CD4-positive, alpha-beta memory T cell (primary cell): ENCODE measurements at places on chromosomes 11 and 22. TPM values are rescaled to one million over a fixed set of nuclear protein-coding genes. Genes with fewer than 3 reads are reported as not detected.
A peak's percentile ranks its signal among the peaks of the same experiment; 100 is the strongest.

DNA sequence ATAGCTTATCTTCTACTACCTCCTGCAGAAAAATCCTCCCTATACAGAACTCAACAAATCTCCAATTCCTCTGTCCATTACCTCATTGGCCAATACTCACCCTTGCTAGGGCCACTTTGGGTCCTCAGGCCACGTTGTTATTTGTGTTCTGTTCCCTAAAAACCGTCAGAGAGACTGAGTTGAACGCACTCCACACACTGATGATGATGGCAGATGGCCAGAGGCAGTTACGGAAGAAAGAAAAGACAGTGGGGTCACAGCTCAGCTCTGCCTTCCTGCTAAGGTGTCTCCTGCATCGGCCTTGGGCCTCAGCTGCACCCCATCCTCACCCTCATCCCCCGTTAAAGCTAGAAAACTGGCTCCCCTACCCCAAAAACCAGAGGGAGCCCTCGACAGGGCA, 66.2 kb downstream of the MICAL3 start:
- no peak for DNase-seq

- no peak for DNase-seq
Measured at GRCh38 chr11:83540112-83540675, 254.0 kb upstream of the CCDC90B start.

DNA sequence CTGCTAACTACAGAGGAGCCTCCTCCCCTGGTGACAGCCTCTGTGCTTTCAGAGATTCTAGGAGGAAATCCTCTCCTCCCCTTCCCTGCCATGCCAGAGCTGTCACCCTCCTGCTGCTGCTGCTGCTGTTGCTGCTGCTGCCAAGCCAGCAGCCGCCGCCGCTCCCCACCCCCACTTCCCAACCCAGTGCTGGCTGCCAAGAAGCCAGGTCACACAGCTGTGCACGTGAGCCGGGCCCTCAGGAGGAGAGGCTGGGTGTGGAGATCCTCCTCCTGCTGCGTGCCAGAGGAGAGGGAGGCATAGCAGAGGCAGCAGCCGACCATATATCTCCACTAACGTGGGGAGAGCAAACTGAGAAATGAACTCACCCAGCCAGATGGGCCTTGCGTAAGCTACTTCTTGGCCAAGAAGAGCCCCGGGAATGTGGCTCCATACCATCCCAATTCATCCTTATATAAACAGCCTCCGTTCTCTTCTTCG, 12.4 kb downstream of the CRY2 start:
- DNase-seq = no peak

DNA sequence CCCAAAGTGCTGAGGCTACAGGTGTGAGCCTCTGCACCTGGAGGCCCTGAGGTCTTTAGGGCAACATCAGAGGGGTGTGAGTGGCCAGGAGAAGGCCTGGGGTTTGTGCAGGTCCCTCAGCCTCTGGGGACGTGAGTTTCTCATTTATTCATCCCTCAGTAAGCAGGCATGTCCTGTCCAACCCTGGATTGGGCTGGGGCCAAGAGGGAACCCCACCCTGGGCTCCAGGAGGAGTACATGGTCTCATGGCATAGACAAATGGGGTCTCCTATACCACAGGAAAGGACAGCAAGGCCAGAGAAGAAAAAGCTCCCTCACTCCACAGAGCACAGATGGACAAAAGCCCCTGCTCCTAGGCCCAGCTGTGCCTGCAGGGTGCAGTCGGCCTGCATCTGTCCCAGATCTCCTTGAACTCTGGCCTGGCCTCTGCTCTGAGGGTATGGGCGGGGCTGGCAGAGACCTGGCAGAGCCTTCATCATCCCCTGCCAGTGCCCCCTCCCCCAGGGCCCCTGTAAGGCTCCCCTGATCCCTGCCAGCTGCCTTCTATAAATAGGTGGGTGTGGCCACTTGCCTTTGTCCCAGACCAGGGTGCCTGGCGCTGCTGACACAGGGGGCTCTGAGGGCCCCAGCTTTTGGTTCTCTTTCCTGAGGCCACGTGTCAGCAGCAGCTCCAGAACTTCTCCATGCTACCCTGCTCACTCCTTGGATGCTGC, 34.6 kb downstream of the A4GALT start:
- no peak for DNase-seq

GRCh38 chr11:114297806-114298709, 1.9 kb downstream of the NNMT start:
- DNase-seq = no peak

DNA sequence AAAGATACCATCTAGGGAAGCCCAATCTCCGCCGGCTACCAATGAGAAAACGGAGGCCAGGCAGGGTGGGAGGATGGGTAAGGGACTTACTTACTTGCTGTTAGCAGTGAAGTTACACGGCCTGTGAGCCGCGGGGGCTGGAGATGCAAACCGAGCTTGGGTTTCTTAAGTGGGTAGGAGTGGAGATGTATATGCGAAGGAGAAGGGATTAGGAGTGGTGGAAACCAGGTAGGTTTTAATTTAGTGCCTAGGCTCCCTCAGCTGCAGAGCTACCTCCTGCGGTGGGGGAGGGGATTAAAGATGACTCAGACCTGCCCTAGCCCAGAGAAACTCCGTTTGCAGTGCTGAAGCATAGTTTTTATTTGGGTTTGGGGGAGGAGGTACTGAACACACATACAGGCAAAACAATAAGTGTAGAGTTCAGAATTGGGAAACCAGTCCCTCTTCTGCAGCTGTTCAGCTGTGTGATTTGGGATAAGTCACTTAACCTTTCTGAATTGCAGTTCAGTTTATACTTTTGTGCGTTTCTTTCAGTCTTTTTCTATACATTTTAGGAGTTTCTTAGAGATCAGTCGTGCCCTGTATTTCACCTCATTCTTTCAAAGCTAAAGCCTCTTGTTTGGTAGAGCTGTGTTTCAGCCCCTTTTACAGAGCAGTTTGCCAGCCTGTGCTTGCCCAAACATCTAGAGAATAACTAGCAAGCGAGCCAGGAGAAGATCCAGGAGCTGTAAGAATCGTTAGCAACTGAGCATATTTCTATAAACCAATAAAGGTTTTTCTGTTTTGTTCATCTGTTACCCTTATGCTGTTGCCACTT, 596 bp upstream of the TNRC6B start:
- peak; percentile 58 for DNase-seq

DNA sequence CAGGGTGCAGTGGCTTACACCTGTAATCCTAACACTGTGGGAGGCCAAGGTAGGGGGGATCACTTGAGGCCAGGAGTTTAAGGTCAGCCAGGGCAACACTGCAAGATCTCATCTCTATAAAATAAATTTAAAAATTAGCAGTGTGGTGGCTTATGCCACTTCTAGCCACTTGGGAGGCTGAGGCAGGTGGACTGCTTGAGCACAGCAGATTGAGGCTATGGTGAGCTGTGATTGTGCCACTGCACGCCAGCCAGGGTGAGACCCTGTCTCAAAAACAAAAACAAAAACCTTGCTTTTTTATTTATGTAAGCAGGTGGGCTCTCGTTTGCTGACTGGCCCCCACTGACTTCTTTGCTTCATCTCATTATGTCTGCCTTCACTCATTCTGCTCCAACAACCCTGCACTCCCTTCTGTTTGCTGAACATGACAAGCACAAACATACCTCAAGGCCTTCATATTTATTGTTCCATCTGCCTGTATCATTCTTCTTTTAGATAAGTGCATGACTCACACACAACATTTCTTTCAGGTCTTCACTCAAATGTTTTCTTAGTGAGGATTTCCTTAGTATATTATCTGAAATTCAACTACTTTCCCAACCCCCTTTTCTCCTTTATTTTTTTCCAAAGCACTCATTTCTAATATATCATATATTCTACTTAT, 32.4 kb upstream of the CLNS1A start:
- DNase-seq = no peak

- DNase-seq = no peak
Measured at GRCh38 chr11:70935006-70935768, 317.2 kb downstream of the SHANK2 start.

DNA sequence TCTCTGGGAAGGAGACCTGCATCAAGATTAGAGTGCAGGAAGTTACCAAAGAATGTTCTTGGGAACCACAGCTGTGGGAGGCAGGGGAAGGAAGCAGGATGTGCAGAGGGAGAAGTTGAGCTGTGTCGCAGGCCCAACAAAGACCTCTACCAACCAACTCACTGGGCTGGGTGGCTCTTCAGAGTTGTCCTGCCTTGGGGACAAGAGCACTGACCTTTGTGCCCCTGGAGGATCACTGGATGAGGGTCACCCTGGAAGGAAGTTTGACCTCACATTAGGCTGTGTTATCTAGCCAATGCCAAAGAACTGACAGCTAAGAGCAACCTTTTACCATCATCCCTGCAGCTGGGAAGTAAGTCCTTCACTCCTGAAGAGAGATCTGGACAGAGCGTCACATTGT, 130.6 kb downstream of the RRAS2 start:
- DNase-seq = no peak

DNA sequence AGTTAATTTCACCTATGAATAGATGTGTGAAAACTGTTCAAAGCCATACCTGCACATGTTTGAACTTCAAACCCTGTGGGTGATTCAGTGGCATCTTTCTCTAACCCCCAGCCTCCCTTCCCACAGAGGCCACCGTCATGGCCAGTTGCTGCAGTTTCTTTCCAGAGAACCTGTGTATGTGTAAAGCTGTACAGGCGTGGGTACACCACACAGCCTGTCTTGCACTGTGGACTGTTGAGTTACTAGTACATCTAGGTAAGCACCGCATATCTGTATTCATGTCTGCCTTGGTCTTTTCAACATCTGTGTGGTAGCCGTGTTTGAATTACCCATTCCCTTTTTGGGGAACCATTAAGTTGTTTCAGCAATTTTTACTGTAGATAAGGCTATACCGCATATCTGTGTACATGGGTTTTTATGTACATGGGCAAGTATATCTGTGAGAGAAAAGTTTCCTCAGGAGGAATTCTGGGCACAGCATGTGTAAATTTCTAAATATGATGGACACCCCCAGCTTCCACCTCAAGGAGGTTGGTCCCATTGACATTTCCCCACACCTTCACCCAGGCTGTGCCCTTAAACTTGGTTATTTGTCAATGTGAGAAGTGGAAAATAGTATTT, 13.9 kb downstream of the NEAT1 start:
- DNase-seq = no peak

- DNase-seq = no peak
Measured at GRCh38 chr11:119676461-119677020, 52.5 kb downstream of the NECTIN1 start.

DNA sequence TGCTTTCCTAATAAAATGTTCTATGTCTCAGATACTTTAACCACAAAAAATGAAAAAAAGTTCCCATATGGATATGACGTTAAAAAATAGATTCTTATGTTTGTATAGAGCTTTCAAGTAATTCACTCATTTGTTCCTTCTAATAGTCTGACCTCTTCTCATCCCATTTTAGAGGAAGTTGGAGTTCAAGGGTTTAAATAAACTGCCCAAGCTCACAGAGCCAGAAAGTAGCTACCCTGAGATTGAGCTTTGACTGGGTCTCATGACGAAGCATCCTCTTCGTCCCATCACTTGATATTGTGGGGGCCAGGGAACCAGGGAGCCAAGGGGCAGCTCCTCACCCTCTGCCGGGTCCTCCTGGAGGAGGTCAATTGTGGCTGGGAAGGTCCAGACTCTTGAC, 116.3 kb downstream of the CCDC81 start:
- DNase-seq = no peak

GRCh38 chr11:112885744-112886433, 75.3 kb upstream of the NCAM1 start:
- no peak for DNase-seq

- DNase-seq = no peak
Measured at GRCh38 chr11:119320240-119320775, 3.4 kb upstream of the MCAM start.

GRCh38 chr11:12680246-12680939, 6.2 kb downstream of the TEAD1 start:
- peak; percentile 16 for DNase-seq

GRCh38 chr22:30127749-30128166, 47.5 kb downstream of the HORMAD2 start:
- DNase-seq = no peak

DNA sequence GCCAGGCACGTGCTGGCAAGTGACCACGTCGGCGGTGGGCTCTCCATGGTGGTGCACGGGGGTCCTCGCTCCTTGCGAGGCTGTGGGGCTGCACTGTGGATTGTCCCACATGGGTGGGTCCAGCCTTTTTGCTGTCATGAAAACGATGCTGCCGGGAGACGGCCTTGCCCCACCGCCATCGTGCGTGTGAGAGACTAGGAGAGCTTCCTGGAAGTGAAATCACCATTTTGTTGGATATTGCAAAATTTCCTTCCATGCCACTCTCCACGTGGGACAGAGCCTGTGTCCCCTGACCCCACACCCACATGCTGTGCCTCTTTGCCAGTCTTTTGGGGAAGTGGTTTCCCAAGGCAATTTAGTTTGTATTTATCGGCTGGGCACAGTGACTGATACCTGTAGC, 18.2 kb upstream of the GRAMD4 start:
- DNase-seq = no peak

GRCh38 chr11:3781423-3781822, 15.9 kb downstream of the NUP98 start:
- DNase-seq = no peak

- DNase-seq = no peak
Measured at GRCh38 chr11:64842366-64842759, 2.1 kb downstream of the CDC42BPG start.

- no peak for DNase-seq
Measured at GRCh38 chr11:75534259-75535069, 8.7 kb upstream of the GDPD5 start.

DNA sequence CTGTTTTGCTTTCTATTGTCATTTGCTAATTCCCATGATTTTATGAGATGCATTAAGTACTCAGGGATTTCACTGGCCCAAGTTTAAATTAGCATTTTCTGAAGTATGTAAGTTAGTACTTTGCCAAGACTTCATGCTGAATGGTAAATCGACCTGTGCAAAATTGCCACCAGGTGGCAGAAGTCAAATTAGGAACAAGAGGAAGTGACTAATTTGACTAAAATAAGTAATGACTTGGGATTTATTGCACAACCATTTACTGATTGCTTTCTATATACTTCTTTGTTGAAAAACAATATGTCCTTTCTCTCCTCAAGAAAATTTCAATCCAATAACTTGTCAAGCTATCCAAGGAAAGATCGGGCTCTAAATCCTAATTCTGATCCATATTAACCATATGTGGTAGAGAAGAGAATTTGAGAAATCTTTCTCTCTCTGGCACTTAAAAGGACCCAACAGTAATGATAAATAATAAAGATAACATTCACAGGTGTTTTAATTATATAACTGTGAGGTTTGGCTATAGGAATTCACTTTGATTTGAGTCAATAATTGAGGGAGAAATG, 253.7 kb upstream of the CHORDC1 start:
- DNase-seq = no peak

DNA sequence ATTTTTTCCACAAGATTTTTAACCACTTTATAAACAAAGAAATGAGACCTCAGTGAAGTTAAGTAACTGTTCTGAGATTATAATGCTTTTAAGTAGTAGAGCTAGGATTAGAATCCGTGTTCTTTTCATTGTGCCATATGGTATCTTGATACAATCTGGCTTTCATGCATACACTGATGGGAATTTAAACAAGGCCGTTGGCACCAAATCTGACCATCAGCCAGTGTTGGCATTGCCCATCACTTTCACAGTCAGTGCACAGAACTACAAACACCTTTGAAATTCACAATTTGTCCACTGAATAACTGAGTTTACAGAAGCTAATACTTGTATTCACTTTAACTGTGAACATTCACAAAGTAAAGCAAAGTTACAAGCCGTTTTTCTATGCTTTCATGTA, 1228.0 kb downstream of the TBC1D22A start:
- DNase-seq = no peak

The MAP6 gene
- not detected for total RNA-seq

The CCDC179 gene
- not detected for total RNA-seq

The OR52I2 gene
- total RNA-seq = not detected

The SUN2 gene
- total RNA-seq = 1,004 TPM

The TMEM151A gene
- not detected for total RNA-seq
